COR-L47 (cell line): ENCODE measurements at places on chromosomes 4 and X.
A peak's percentile ranks its signal among the peaks of the same experiment; 100 is the strongest.

DNA sequence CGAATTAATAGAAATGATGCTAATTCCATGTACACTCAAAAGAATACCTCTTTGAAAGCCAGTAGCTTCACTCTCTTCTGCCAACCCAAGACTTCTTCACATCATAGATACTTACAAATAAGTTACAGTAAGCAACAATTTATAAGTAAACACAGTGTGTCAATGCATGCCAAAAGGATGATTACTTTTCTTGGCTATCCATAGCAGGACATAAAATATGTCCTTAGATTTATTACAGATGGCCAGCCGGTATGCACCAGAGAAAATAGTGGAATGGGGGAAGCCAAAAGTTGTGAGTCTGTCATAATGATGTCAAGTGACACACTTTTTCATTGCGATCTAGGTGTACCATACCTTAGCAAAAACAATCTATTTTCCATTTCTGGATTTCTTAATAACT, 631 bp upstream of the BMX start:
- DNase-seq = no peak

- no peak for DNase-seq
Observed at GRCh38 chr4:116755051-116755450, 330.3 kb downstream of the TRAM1L1 start.

DNA sequence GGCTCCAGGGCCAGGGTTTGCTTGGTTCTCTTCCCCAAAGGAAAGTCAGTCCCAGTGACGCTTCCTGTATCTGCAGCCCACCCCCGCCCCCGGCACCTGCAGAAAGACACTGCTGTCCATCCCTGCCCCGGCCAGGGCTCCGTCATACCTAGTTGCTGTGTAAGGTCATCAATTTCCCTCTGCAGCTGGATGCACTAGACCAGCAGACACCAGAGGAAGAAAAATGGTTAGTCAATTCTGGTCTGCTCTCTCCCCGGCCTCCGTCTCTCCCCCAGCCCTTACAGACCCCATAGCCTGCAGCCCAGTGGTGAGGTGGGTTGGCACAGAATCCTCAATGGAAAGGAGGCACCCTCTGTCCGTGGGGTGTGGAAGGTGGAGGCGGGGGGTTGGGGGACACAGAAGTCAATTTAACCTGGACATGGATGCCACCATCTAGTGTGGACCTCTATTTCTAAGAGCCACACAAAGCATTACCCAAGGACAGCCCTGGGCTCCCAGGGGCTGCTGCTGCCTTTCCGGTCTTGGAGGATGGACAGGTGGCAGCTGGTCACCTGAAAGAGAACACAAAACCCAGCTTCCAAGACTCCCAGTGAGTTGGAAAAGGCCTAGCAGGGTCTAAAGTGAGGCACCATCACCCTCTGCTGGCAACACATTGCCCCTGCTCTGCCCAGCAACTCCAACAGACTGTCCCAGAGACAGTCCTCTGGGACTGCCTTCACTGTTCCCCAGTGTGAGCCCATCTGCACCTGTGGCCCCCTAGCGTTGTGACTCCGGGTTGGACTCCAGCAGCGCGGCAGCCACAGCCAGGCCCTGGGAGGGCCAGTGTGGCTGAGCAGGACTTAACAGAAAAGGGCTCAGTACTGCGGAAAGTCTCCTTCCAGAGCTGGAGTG, 40.2 kb upstream of the NHSL2 start:
- DNase-seq = no peak

- DNase-seq = peak; percentile 48
Observed at GRCh38 chr4:10891866-10892265, 207.3 kb upstream of the CLNK start.

- no peak for DNase-seq
Observed at GRCh38 chr4:113256946-113257345, 207.5 kb downstream of the ANK2 start.

- DNase-seq = no peak
Observed at GRCh38 chr4:170090352-170091052, 746 bp upstream of the AADAT start.

DNA sequence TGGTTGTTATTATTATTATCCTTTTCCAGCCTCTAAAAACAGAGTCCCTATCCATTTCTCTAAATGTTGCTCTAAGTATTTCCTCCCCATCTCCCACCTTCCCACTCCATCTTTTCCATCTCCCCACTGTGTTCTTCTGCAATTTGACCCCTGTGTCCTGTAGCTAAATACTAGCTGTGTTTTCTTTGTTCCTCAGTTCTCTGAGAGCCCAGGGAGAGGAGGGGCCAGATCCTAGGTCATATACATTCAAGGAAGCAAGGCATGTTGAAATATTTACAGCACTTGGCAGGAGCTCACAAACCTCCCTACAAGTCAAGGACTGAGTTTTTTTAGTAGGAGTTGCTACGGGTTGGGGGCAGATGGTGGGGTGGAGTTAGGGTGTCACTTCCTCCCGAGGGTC, 10.5 kb downstream of the SLC16A2 start:
- no peak for DNase-seq

DNA sequence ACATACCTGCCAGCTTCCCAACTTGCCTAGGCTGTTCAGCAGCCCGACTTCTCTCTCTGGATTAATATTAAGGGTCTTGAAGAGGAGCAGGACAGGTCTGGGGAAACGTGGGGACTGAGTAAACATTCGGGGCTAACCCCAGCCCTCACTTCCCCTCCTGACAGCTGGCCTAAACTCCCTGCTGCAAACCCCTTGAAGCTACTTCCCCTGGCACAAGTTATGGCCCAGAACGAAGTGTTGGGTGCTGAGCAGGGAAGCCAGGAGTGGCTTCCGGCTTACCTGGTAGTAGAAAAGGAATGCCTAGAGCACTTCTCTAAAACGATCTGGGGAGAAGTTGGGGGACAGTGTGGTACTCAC, 200.0 kb downstream of the BCOR start:
- no peak for DNase-seq

DNA sequence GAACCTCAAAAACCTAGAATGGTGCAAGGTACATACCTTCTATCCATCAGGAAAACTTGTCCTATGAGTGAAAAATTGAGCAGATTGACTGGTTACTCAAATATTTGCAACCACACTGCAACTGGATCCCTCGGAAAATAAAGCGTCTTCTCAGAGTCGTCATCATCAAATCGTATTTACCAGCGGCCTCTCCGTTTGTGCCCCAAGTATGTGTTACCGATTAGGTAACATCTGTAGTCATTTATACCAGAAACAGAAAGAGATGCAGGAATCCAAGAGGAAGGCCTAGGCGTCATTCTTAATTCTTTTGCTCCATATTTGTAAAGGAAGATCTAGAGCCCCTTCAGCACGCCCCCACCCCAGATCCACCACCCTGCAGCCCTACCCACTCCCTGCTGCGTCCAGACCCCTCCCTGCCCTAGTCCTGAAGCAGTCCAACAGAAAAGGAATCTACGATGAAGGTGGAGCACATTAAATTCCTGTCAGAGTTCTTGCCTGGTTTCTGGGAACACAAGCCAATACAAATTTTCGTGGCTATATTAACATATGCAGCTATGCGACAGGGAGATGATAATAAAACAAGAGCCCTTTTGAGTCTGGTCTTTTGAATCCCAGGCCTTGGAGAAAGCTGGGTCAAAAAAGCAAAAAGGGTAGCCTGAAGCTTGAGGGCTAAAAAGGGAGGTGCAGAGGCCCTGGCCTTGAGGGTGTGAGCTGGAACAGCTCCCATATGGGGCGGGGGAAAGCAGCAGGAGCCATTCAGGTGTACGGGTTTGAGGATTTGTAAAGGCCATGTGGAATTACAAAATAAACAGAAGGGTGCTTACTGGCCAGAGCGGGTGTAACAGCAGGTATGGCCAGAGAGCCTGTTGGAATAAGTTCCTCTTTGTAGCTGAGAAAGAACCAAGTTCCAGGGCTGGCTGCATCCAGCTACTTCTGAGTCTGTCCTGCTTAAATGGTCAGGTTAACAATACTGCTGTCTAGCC, 77.0 kb downstream of the ZNF827 start:
- DNase-seq = no peak

DNA sequence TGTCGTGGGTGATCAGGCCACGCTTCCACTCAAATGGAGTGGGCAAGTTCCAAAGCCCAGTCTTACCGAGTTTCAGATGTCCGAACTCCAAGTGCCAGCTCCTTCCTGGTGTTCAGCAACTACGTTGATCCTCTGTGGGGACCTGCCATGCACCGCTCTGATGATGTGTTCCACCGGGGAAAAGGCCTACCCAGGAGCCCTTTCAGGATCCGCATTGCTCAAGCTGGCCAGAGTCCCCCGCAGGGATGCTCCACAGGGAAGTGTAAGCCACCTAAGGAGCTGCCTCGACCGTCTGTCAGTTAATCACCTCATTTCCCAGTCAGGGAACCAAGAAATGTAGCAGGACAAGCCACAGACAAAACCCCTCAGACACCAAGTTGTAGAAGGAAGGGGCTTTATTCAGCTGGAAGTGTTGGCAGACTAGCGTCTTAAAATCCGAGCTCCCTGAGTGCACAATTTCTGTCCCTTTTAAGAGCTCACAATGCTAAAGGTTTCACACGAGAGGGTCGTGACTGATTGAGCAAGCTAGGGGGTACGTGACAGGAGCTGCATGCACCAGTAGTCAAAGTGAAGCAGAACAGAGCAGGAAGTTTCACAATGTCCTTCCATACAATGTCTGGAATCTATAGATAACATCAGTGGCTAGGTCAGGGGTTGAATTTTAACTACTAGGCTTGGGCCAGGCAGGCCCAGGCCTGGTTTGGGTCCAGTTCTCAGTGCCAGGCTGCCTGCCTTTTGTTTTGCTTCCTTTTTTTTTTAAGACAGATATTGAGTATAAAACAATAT, 126.2 kb upstream of the ZDHHC15 start:
- no peak for DNase-seq

DNA sequence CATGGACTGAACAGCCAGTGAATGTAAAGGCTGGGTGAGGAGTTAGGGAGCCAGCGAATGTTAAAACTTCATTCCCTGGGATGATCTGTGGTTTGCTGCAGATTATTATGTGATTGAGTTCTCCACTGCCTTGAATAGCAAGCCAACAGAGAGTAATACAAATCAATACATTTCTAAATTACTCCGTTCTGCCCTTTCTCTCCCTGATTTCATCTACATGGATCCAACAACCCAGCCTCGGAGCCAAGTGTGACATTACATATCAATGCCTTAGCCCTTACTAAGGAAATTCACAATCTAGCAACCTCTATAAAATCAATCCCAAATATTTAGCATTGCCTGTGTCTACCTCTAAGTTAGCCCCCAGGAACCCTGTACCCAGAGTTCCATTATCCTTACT, 11.0 kb downstream of the HSD17B13 start:
- no peak for DNase-seq

DNA sequence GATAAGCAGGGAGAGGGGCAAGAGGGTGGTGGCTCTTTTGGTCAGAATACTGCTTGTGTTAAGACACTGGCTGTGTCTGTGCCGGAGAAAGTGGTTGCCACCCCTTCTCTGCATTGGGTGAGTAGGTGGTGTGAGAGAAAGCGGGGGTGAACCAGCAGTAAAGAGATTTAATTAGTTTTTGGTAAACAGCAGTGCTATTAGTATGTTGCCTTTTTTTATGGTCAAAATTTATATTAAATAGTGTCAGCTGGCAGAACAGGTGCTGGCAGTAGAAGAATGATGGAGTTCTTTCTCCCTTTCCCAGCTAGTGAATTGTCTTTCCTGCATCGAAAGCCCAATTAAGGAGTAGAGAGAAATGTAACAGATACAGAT, 181.6 kb downstream of the LARP7 start:
- DNase-seq = no peak

- no peak for DNase-seq
Observed at GRCh38 chr4:182680234-182680653, 236.9 kb downstream of the DCTD start.

GRCh38 chr4:126976850-126977632, 655.7 kb upstream of the INTU start:
- DNase-seq = no peak

DNA sequence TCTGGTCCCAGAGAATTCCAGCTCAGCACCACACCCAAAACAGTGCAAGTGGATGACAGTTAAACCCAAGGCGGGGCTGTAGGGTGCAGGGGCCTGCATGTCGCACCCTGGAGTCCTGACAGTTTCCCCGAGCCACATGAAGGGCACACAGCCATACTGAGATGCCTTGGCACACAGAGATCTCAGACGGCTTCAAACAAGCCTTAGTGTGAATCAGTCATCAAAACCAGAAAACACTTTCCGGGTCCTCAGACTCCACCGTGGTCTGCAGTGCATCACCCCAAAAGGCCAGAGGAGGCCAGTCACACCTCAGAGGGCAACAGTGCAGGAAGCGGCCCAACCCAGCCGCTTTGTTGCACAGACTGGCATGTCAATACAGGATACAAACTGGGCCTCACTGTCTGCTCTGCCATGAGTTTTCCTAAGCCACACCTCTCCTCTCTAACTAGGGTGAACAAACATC, 64.6 kb upstream of the ENPP6 start:
- peak; percentile 11 for DNase-seq

DNA sequence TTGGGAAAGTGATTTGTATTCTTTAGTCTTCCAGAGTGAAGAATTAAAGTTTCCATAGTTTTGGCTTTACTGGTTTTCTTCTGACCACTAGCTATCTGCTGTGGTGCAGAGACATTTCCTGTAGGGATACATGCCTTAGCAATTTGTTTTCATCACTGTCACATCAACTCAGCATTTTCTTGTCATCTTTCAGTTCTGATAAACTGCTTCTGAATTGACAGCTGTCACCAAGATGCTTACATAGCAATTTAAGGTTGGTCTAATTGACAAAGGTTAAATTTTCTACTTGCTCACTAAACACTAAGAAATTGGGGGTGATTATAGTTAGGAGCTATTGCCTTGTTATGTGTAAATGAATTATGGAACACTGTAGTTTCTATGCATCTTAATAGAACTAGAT, 232.5 kb downstream of the TEX13A start:
- DNase-seq = no peak

DNA sequence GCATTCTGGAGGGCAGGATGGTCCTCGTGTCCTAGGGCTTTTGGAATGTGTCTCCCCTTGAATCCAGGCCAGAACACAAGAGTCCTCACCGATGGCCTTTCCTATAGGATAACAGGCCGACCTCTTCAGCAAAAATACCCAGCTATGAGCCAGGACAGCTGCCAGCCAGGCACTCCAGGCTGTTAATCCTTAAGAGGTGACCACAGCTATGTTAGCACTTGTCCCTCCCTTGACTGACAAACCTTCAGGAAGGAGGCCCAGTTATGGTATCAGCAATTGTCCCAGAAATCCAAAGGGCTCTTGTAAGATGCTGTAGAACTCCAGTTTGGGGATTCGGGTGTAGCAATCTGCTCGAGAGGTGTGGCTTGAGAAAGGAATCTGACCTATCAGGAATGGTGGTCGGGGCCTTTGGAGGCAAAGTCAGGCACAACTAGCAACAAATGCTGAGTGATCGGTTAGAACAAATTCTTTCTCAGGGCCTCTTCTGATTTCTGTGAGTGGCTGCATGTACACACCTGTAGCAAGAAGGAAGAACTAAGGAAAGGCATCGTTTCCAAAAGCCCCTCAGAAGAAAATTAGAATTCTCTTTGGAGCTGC, 54.6 kb downstream of the PTCHD1 start:
- no peak for DNase-seq

- no peak for DNase-seq
Observed at GRCh38 chr4:17823871-17824669, 13.3 kb downstream of the NCAPG start.

DNA sequence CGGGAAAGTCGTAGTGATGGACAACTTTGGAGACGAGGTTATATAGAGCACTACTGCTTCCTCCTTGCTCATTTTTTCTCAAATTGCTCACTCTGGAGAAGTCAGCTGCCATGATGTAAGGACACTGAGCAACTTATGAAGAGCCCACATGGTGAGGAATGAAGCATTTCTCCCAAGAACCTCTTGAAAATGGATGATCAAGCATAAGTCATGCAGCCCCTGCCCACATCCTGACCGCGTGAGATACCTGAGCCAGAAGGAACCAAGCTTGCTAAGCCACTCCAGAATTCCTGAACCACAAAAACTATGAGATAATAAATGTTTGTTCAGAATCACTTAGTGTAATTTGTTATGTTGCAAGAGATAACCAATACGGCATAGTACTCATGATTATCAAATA, 42.8 kb downstream of the PDE5A start:
- no peak for DNase-seq
